ENCODE measurements at places on chromosomes 12 and 14. TPM values are rescaled to one million over a fixed set of nuclear protein-coding genes. Genes with fewer than 3 reads are reported as not detected.

GRCh38 chr12:79183926-79184325 lies 319.4 kb downstream of the SYT1 start:
- no peak for DNase-seq

GRCh38 chr14:34180869-34181268 lies 230.0 kb upstream of the EGLN3 start:
- no peak for DNase-seq

- peak; percentile 25 for DNase-seq
Observed at GRCh38 chr12:1907652-1908611, 10.5 kb downstream of the CACNA2D4 start.

GPR68 gene
- total RNA-seq: 1.5 TPM
